ENCODE measurements at places on chromosomes 6 and 20.

DNA sequence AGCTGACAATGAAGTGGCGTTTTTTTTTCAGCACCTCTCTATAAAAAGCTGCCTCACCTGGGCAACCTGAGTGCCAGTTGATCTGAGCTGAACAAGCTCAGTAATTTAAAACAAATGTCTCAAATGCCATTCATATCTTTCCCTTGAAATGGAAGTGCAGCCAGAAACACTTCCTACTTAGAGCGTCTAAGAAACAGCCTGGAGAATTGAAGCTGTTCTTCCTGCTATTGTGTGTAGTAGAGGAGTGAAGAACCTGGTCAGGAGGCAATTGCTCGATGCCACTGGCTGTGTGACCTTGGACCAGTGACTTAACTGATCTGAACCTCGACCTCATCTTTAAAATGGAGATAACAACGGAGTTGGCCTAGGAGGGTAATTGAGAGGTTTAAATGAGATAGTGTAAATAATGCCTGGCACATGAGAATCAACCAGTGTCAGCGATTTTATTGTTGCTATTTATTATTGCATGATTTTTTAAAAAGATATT, 95.4 kb upstream of the FOXQ1 start:
- no peak for DNase-seq

DNA sequence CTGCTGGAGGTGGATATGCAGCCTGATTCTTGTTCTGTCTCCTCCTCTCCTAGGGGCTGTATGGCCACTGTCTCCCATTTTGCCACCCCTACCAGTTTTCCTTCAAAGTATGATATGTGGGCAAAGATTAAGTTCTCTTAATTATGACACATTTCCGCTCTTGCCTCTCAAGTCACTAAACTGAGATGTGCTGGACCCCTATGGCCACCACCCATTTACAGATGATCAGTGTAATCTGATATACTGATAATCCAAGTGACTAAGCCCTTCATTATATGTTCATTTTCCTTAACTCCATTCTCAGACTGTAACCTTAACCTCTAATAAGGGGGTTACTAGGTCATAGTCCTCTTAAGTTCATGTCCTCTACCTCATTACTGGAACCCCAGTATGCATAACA, 711 bp upstream of the C20orf141 start:
- no peak for DNase-seq

DNA sequence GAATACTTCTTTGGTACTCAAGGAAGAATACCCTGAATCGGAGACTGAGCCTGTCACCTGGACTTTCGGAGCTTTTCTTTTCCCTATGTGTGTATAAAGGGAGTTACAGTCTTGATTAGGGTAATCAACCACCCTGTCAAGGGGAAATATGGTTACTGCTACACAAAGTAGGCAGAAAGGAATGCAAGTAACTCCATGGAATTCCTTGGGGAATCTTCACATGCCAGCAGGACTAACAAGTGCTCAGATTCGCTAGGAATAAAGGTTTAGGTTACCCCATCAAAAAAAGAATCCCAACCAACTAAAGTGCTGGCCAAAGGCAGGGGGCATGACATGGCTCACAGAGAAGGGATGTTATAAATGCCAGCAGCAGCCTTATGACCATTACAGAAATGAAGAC, 10.4 kb downstream of the KCNS1 start:
- no peak for DNase-seq

GRCh38 chr20:21698494-21699215, 6.8 kb upstream of the PAX1 start:
- no peak for DNase-seq

GRCh38 chr6:131917318-131917717, 33.9 kb downstream of the CCN2 start:
- no peak for DNase-seq

- DNase-seq: no peak
These were observed 4.6 kb upstream of the ENPP1 start for GRCh38 chr6:131803007-131803769.

DNA sequence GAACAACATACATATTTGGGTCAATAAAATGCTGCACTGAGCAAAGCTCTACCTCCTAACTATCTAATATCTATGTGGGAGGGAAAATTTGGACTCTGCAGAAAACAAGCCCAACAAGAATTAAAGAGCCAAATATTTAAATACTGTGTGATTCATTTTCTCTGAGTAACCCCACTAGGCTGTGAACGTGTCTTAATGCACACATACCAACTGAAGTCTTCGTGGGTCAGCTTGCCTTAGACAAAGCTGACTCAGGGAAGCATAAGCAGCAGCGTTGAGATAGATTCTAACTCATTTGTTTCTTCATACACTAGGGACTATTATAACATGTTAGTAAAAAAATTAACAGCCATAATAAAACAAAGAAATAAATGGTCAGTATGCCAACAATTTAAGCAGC, 114.3 kb downstream of the GJA1 start:
- DNase-seq: no peak

GRCh38 chr6:153038378-153039057, 36.0 kb upstream of the MTRF1L start:
- DNase-seq: no peak

- no peak for DNase-seq
These were observed 154.6 kb downstream of the KIF16B start for GRCh38 chr20:16418616-16419015.

Data from BE2C (cell line).